CD14-positive monocyte (primary cell): ENCODE measurements at places on chromosomes 7 and 10. TPM values are rescaled to one million over a fixed set of nuclear protein-coding genes. Genes with fewer than 3 reads are reported as not detected.

MUC12 gene
- not detected for polyA plus RNA-seq

DNA sequence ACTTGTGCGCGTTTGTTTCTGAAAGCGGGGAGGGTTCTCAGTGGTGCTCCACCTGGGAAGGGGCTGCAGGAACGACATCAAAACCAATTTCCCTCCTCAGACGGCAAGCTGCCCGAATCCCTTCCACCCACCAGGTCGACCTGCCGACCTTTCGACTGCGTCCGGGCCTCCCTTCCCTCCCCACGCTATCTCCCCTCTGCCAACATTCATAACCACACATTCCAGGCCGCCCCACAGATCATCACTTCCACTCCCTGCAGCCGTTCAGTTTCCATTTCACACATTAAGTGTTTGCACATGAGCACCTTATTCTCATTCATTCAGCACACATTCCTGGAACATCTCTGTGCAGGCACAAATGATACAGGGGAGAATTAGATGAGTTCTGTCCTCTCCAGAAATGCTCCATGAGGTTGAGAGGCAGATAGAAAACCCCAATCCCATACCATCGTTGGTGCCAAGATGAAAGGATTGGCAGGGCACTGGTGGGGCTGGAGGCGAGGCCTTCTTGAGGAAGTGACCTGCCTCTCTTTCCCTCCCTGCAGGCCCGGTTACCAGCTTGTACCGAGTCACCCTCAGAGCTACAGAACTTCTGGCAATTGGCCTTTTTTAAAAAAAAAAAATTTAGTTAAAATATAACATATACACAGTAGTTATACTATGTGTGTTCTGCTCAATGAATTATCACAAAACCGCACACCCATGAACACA is 70.0 kb downstream of the MINDY4 start:
- H3K36me3 ChIP-seq: no peaks in the 10 kb centered on the region
- no peak overlapping the region for H3K27ac ChIP-seq
- H3K4me1 ChIP-seq: no peaks in the 10 kb centered on the region
- no peaks in the 10 kb centered on the region for H3K27me3 ChIP-seq

GRCh38 chr7:33981226-33981625 is 75.9 kb downstream of the BMPER start:
- no peak for DNase-seq
- H3K27me3 ChIP-seq: no peaks in the 10 kb centered on the region
- no peaks in the 10 kb centered on the region for H3K36me3 ChIP-seq
- no peak overlapping the region for H3K4me3 ChIP-seq
- H3K27ac ChIP-seq: no peak overlapping the region

DNA sequence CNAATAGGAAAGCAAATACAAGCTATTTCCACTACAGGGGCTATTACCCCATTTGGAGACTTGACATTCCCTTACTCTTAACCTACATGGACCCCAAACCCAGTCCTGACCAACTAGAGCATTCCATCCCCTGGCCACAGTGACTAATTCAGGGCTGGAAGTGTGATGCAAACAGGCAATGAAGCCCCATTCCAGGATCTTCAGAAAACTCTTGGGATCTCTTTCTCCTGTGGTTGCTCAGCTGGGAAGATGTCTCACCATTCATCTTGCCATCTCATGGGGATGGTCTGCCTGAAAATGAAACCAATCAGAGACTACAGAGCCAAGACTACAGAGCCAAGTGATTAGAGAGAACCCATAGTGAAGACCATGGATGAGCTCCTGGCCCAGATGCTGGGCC is 206.2 kb downstream of the ZNF365 start:
- DNase-seq: no peak
- no peaks in the 10 kb centered on the region for H3K36me3 ChIP-seq
- H3K27ac ChIP-seq: no peak overlapping the region
- peaks cover 5% of the 10 kb centered on the region for H3K4me1 ChIP-seq
- no peaks in the 10 kb centered on the region for H3K27me3 ChIP-seq
- H3K4me3 ChIP-seq: no peak overlapping the region

- no peak overlapping the region for H3K4me3 ChIP-seq
- H3K36me3 ChIP-seq: no peaks in the 10 kb centered on the region
- no peaks in the 10 kb centered on the region for H3K4me1 ChIP-seq
- no peak overlapping the region for H3K27ac ChIP-seq
- DNase-seq: no peak
These were observed 121.7 kb downstream of the C7orf25 start for GRCh38 chr7:42790196-42790595.

- no peaks in the 10 kb centered on the region for H3K36me3 ChIP-seq
- peaks cover 21% of the 10 kb centered on the region for H3K4me1 ChIP-seq
- DNase-seq: no peak
- no peak overlapping the region for H3K27ac ChIP-seq
These were observed 3.8 kb downstream of the MCM10 start for GRCh38 chr10:13165177-13165576.

DNA sequence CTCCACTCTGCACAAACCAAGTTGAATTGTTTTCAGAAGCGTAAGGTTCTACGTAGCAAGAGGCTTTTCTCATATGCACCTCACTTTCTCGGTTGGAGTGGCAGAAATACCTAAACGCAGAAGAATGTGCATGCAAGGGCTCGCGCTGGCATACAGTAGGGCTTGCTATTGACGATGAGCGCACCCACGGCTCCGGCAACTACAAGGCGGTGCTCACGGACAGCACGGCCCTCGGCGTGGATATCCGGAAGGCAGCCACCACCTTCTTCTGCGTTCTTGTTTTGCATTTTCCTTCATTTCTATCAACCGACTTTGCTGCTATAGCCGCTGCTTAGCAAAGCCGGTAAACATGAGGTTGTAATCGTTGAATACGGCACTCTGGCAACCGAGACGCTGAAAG is 51.1 kb upstream of the UBE3C start:
- no peak overlapping the region for H3K4me3 ChIP-seq
- H3K27ac ChIP-seq: no peak overlapping the region
- H3K4me1 ChIP-seq: no peaks in the 10 kb centered on the region
- H3K27me3 ChIP-seq: no peaks in the 10 kb centered on the region

DNA sequence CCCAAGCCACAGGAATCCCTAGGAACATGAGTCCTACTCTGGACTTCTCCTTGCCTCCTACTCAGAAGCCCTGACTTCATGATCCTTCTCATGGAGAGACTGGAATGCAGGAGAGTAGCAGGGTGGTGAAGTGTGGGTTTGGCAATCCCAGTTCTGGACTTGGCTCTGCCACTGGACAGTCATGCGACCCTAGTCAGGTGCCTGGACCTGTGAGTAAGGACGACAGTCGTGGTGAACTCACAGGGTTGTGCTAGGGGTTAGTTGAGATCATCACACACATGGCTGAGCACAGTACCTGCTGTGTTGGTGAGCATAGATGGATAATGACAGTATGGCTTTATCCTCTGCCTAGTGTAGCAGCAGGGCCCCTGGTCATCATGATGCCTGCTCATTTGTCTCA is 117.9 kb downstream of the LRRC18 start:
- H3K4me3 ChIP-seq: no peak overlapping the region
- no peaks in the 10 kb centered on the region for H3K27me3 ChIP-seq
- no peak overlapping the region for H3K27ac ChIP-seq
- DNase-seq: no peak
- H3K36me3 ChIP-seq: peaks cover 100% of the 10 kb centered on the region

KEL gene
- 0.24 and 2.5 TPM in 2 replicates for polyA plus RNA-seq

HSPA12A gene
- polyA plus RNA-seq: not detected

DNA sequence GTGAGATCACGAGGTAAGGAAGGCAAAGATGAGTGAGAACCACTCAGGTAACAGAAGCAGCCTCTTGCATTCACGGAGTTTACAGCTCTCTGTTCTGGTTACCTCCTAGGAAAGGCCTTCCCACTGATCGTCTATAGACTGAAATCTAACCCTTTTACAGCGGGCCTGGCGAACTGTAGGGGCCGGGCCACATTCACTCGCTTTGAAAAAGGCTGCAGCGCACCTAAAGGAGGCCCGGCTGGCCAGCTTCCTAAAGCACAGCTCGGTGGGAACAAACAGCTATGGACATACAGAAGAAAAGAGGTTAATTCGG is 565 bp downstream of the ATP5MK start:
- DNase-seq: no peak
- H3K27me3 ChIP-seq: no peaks in the 10 kb centered on the region
- peaks cover 40% of the 10 kb centered on the region for H3K4me1 ChIP-seq
- H3K27ac ChIP-seq: peak overlapping the region; percentile 85

GRCh38 chr10:123537188-123537961 is 128.8 kb upstream of the GPR26 start:
- H3K36me3 ChIP-seq: no peaks in the 10 kb centered on the region
- peaks cover 21% of the 10 kb centered on the region for H3K4me1 ChIP-seq
- H3K4me3 ChIP-seq: no peak overlapping the region
- no peak overlapping the region for H3K27ac ChIP-seq
- no peaks in the 10 kb centered on the region for H3K27me3 ChIP-seq

- H3K36me3 ChIP-seq: no peaks in the 10 kb centered on the region
- no peaks in the 10 kb centered on the region for H3K27me3 ChIP-seq
- no peak overlapping the region for H3K4me3 ChIP-seq
- no peak overlapping the region for H3K27ac ChIP-seq
- DNase-seq: no peak
These were observed 81.7 kb downstream of the STK31 start for GRCh38 chr7:23791721-23792120.

DNA sequence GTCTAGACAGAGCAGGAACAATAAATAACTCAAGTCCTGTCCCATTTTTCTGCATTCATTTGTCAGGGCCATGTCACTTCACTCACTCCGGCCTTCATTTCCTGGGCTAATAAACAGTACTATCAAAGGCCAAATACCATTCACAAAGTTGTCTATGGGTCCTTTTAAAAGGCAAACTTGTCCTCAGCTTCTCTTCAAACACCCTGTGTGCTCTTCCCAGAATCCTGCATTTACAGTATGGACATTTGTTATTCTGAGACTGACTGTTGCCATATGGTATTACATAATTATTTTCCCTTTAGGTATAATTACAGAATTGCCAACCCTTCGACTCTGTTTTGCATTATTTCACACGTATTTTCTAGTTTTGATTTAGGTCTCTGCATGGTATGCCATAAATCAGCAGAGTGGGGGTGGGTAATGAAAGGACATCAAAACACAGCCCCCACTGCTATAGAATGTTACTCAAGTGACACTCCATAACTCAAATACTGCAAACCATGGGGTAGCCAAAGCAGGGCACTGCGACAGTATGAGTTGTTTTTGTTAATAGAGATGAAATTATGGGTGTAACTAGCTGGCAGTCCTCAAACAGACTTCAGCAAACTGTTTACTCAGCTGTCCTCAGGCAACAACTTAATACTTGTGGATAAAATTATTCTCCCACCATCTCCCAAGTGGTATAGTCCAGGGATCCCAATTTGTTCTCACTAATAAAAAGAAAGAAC is 183.7 kb downstream of the TRIL start:
- no peak for DNase-seq
- H3K27me3 ChIP-seq: no peaks in the 10 kb centered on the region
- H3K27ac ChIP-seq: no peak overlapping the region
- peaks cover 13% of the 10 kb centered on the region for H3K4me1 ChIP-seq
- no peaks in the 10 kb centered on the region for H3K36me3 ChIP-seq

HOXA9 gene
- 0.55 TPM for polyA plus RNA-seq

DNA sequence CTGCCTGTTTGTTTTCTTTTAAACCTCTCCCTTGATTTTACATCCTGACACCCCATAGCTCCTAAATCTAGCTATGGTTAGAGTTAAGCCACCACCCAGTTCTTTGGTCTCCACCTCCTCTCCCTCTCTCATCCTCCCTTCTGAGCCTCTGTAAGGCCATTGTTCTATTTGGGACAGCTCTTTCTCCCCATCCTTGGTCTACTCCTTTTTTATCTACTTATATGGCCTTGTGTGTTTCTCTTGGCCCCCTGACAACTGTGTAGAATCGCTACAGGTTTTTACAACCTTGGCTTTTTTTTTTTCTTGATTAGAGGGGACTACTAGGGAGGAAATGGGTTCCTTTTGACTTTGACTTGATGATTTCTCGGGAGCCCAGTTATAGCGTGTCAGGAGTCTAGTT is 3.4 kb upstream of the ITIH5 start:
- DNase-seq: no peak
- no peaks in the 10 kb centered on the region for H3K36me3 ChIP-seq
- H3K4me3 ChIP-seq: no peak overlapping the region
- H3K4me1 ChIP-seq: peaks cover 4% of the 10 kb centered on the region

DNA sequence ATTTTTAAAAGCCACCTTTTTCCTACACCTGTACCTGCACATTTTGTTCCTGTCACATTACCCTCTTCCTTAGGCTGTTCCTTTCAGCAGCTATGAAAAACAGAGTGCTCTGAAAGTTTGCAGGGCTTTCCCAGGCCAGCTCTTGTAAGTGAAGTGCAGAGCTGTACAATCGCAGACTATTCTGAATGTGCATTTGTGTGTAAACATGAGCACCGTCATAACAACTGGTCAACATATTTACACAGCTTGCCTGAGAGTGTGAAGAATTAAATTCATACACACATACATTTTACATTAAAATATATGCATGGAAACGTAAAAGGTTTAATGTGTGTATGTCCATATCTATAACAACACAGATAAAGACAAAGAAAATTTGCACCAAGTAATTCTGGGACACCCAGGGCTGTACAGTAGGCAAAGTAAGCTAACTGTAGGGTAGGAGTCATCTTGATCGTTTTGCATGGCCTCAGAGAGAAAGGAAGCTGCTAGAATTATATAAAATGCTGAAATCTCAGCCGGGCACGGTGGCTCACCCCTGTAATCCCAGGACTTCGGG is 23.6 kb upstream of the LYZL1 start:
- no peak overlapping the region for H3K4me3 ChIP-seq
- H3K27ac ChIP-seq: no peak overlapping the region
- no peak for DNase-seq
- no peaks in the 10 kb centered on the region for H3K36me3 ChIP-seq
- no peaks in the 10 kb centered on the region for H3K4me1 ChIP-seq
- H3K27me3 ChIP-seq: no peaks in the 10 kb centered on the region

DNA sequence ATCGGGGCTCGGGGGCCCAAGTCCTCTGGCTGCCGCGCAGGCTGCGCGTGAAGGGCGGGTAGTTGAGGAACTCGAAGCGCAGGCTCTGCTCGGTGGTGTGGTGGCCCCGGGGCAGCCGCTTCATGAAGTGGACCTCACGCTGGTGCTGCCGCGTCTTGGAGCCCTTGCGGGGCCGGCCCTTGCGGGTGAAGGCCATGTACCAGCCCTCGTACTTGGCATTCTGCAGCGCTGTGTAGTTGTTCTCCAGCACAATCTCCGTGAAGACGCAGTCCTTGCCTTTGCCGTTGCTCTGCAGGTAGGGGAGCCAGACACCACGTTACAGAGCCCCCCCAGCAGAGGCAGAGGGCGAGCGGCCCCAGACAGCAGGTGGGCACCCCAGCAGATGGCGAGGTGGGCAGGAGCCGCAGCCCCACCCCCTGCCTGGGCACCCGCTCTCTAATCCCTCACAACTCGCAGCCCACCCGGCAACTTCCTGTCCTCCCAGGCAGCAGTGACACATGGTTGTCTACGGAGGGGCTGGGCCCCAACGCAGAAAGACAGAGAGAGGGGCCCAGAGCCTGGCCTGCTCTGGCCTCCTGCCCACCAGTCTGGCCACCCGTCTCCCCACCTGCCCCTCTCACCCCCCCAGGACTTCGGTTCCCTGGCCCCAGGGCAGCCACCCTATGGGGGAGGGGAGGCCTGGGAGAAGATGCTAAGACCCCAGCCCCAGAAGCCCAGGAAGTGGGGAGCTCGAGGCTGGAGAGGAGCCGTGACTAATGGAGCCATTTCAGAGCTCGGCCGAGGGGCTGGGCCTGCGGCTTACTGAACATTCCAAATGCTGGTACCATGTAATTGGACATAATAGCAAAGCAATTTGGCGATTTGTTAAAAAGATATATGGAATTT is 5.3 kb downstream of the FGF8 start:
- DNase-seq: no peak
- no peaks in the 10 kb centered on the region for H3K4me1 ChIP-seq
- peaks cover 33% of the 10 kb centered on the region for H3K27me3 ChIP-seq

THSD7A gene
- not detected for polyA plus RNA-seq
